Cardiac muscle cell (in vitro differentiated cells and primary cell): ENCODE measurements at places on chromosomes 5 and 9. TPM values are rescaled to one million over a fixed set of nuclear protein-coding genes. Genes with fewer than 3 reads are reported as not detected.

Gene ATOX1
- polyA plus RNA-seq, result 186 and 190 TPM in 2 replicates

DNA sequence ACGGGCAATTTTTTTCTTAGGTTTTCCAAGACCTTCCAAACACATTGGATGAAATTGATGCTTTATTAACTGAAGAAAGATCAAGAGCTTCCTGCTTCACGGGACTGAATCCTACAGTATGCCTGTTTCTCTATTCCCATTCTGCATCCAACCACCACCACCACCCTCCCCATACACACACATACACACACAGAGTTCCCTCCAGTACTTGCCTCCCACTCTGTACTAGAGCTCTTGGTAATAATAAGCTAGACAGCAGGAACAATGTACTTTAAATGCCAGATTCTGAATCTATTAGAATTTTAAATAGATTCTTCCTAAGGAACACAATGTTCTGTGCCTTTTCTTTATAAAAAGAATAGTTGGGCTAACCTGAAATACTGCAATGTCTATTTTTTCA, 67.4 kb downstream of the KLF9 start:
- DNase-seq, result no peak

DNA sequence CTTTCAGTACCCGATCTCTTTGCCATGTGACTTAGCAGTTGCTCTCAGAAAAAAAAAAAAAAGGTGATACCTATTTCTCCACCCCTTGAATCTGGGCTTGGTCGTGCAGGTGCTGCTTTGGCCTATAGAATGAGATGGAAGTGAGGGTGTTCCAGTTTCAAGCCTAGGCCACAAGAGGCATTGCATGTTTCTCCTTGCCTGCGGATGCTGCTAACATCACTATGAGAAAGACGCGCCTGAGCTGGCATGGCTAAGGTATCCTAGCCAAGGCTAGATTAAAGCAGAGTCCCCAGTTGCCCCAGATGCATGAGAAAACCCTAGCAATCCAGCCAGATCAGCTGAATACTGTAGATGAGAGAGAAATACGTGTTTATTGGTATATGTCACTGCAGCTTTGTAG, 14.7 kb upstream of the CSF1R start:
- no peak for DNase-seq

DNA sequence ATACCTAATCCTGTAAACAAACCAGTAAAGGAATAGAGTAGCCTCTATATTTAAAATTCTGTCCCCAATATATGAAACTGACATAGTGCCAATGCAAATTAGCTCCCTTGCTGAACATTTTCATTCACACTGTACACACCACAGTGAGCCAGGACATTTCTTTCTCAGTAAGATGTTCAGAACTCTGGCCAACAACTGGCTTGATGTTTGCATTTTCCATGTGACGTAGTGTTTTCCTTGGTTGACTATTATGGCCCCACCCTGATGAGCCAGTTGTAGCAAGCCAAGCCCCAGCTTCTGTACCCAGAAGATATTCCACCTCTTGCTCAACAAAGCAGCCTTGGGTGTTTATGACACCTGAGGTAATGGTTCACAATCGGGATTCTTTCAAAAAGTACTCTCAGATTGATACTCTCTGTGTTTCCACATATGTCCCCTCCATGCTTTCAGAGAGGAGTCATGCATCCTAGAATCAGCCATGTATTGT, 17.7 kb upstream of the ANXA1 start:
- no peak for DNase-seq

GRCh38 chr5:40502736-40503135, 177.0 kb upstream of the PTGER4 start:
- DNase-seq, result no peak

GRCh38 chr9:4927701-4928100, 57.4 kb upstream of the JAK2 start:
- no peak for DNase-seq

DNA sequence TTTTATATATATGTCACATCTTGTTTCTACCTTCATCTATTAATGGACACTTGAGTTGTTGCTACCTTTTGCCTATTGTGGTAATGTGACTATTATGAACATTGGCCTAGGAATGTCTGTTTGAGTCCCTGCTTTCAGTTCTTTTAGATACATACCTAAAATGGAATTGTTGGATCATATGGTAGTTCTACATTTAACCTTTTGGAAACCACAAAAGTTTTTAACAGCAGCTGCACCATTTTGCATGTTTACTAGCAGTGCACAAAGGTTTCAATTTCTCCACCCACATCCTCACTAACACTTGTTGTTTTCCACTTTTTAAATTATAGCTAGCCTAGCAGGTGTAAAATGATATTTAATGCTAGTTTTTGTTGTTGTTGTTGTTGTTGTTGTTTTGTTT, 88.4 kb downstream of the GALNT10 start:
- no peak for DNase-seq

DNA sequence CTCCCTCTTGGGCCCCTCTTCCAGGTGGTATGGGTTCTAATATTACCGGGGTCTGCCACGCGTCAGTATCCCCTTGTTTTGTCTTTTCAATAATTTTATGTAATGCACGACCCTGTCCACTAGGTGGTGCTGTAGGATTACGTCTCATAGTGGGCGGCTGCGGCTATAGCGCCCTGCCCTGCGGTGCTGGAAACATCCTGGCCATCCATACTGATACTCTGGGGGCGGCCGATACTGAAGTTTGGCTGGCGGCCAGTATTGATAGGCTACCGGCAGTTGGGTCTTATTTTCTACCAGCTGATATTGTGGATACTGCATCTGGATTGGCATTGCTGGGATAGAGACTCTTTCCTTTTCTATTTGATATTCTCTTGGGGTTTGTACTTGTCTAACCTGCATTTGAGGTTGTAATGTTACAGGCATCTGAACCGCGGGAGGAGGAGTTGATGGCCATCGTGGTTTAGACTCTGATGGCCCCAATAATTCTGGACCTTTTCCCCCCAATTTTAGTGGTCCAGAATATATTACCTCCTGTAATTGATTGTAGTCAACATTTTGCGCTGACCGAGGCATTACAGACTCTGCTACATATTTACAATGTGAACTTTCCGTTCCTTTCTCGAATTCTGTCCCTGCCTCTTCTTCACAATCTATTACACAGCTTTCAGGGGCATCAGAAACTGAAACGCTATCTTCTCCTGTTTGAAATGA, 3.3 kb upstream of the TMEM141 start:
- peak; percentile 86 for DNase-seq

GRCh38 chr5:17355586-17356346, 138.3 kb downstream of the BASP1 start:
- DNase-seq, result no peak

DNA sequence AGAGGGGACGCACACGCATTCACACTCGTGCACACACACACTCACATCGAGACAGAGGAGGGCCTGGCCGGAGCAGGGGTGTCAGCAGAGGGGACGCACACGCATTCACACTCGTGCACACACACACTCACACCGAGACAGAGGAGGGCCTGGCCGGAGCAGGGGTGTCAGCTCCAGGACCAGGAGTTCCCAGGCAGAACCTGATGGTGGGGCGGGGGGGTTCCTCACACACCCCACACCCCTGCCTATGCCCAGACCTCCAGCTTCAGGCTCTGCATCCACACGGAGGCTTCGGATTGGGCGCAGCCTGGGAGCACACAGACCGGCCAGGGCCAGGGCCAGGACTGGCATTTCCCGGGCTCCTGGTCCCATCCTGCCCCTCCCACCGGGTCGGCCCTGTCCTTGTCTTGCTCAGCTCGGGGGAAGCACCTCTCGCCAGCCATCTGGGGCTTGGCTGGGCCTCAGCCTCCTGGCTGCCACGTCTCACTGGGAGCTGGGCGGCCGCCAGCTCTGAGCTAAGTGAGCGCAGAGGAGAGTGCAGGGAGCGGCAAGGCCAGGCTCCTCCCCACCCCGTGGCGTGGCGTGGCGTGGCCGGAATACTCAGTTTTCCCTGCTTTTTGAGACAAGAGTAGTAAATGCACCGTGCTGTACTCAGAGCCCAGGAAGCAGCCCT, 31.3 kb downstream of the ADAMTS2 start:
- DNase-seq, result peak; percentile 97

Gene CTSV
- 60.9 and 65.5 TPM in 2 replicates for polyA plus RNA-seq

GRCh38 chr5:154134499-154134898, 56.0 kb upstream of the GALNT10 start:
- DNase-seq, result no peak

DNA sequence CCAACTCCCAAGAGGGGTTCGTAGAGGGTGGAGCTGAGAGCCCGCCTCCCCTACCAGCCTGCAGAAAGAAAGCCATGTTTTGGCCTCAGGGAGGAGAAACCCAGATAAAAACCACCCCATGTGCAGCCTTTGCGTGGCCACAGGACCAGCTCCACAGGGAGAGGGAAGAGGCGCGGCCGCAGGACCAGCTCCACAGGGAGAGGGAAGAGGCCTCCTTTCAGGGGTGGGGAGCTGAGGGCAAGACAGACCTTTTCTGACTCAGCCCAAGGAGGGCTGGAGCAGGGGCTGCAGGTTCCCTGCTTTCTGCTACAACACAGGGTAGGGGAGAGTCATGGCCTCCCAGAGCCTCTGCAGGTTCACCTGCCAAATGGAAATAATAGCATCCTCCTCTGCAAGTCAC, 37.6 kb upstream of the KCNMB1 start:
- DNase-seq, result no peak

DNA sequence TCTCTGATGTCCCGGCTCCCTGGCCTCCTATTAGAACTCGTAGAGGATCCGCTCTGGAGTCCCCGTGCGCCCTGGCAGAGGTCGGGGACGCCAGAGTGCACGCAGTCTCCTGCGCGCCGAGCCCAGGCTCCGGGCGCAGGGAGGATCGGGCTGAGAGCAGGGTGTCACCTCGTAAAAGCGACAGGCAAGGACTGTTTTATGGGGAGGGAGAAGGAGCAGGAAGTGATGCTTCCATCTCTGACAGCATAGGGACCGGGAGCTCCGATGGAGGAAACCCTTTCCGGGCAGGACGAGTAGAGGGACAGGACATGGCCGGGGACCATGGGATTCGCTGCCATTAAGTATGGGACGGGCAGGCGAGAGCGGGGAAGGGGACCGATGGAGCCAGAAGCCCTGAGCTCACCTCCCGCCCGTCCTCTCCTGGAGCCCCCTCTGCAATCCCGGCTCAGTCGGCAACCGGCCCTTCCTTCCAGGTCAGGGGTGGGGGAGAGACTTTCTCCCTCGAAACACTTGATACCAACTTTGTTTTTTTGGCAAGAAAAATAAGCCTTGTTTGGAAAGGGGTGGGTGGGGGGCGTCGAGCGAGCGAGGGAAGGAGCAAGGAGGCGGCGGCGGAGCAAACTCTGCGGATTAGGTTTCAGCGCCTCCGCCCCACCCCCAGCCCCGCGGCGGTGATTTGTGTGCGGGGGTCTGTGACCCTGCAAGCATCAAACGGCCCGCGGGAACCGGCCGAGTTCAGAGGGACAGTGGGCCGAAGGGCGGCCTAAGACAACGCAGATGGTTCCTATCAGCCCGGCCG, 12.6 kb downstream of the LMX1B start:
- DNase-seq, result no peak

GRCh38 chr5:116824751-116825438, 250.3 kb upstream of the SEMA6A start:
- DNase-seq, result no peak

DNA sequence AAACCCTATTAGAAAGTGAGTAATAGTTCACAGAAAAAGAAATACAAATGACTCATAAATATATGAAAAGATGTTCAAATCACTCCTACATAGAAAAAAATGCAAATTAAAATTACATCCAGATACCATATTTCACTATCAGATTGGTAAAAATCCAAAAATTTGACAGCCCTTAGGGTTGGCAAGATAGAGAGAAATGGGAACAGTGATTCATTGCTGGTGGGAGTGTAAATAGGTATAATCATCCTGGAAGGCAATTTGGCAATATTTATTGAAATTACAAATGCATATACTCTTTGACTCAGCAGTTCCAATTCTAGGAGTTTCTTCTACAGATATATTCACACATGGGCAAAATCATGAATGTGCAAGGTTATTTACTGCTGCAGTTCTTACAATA, 273.5 kb downstream of the NR2F1-AS1 start:
- no peak for DNase-seq

Gene ARHGEF37
- 4.7 and 6.3 TPM in 2 replicates for polyA plus RNA-seq

Gene DENND4C
- polyA plus RNA-seq, result 19.3 and 21.8 TPM in 2 replicates

Gene PRSS3
- polyA plus RNA-seq, result 0.24 TPM in 1 of 2 replicates, not detected in the other

Gene SAXO1
- polyA plus RNA-seq, result 0.24 and 0.30 TPM in 2 replicates

GRCh38 chr5:171483551-171484135, 64.2 kb downstream of the FGF18 start:
- DNase-seq, result peak; percentile 94

Gene CA9
- polyA plus RNA-seq, result 2.6 and 4.9 TPM in 2 replicates

DNA sequence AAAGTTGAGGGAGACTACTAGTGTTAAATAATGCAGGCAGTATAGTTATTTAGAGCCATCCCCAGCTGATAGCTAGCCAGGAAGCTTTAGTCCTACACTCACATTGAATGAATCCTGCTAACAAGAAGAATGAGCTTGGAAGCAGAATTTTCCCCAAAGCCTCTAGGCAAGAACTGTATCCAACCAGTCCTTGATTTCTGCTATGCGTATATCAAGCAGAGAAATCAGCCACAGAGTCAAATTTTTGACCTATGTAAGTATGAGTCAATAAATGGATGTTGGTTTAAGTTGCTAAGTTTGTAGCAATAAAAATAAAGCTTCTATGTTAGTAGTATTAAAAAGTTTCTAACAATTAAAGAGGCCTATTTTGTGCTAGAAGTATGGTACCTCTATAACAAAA, 672.1 kb upstream of the CHD1 start:
- no peak for DNase-seq

Gene IFNK
- not detected in 2 replicates for polyA plus RNA-seq

- DNase-seq, result peak; percentile 71
Measured at GRCh38 chr5:122319897-122320296, 7.9 kb downstream of the SNCAIP start.

- DNase-seq, result peak; percentile 56
Measured at GRCh38 chr5:42951293-42951840, 88.8 kb downstream of the ANXA2R start.

Gene LCN6
- polyA plus RNA-seq, result not detected in 2 replicates

Gene ELP1
- 25.0 and 25.7 TPM in 2 replicates for polyA plus RNA-seq

Gene GPR150
- polyA plus RNA-seq, result 0.35 and 0.39 TPM in 2 replicates

Gene PCDHB16
- polyA plus RNA-seq, result 1.6 and 2.7 TPM in 2 replicates
